ENCODE measurements at places on chromosomes 6 and 20.
A peak's percentile ranks its signal among the peaks of the same experiment; 100 is the strongest.

DNA sequence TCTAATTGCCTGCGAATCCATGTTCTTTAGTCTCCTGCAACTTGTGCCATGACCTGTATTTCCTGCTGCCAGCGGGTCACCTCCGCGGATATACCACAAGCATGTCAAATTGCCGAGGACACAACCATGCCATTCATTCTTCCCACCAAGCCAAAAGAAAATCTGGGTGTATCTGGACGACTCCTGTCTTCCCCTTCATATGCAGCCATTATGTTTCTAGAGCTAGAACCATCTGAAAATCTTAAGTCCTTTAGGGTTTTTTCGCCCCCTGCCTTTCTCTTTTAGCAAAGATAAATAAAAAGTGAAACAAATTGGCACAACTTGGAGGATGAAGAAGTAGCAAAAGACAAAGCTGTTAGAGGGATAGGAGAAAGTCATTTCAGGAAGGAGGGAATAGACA is 242.6 kb downstream of the ARID1B start:
- H3K36me3 ChIP-seq, result no peaks in the 10 kb centered on the region
- H3K4me3 ChIP-seq, result no peak overlapping the region
- DNase-seq, result peak; percentile 18
- no peaks in the 10 kb centered on the region for H3K27me3 ChIP-seq
- H3K27ac ChIP-seq, result peak overlapping the region; percentile 54
- H3K4me1 ChIP-seq, result peaks cover 5% of the 10 kb centered on the region

- no peak overlapping the region for H3K27ac ChIP-seq
- no peaks in the 10 kb centered on the region for H3K4me1 ChIP-seq
- H3K36me3 ChIP-seq, result no peaks in the 10 kb centered on the region
- H3K27me3 ChIP-seq, result no peaks in the 10 kb centered on the region
- no peak overlapping the region for H3K4me3 ChIP-seq
These were observed 904.3 kb upstream of the FLRT3 start for GRCh38 chr20:15241681-15242080.

GRCh38 chr20:17963114-17963897 is 5.3 kb downstream of the SNX5 start:
- no peaks in the 10 kb centered on the region for H3K27me3 ChIP-seq
- H3K4me1 ChIP-seq, result peaks cover 6% of the 10 kb centered on the region
- no peak for DNase-seq
- no peak overlapping the region for H3K4me3 ChIP-seq
- H3K27ac ChIP-seq, result no peak overlapping the region

DNA sequence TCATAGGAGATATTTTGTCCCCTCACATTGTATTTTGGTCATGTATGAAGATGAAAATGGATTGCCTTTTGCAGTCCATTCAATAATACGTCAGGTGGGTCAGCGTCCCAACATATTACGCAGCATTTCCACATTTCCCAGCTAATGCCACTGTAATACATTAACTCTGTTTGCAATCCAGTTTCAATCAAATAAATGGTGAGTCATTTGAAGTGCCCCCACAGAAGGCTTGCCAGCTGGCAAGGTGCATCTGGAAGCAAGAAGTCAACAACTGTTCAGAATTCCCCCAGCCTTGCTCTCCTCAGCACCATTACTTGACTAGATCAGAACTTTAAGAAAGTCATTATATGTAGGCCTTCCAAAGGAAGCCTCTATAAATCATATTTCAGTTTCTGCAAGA is 50.4 kb downstream of the PHACTR1 start:
- H3K27ac ChIP-seq, result no peak overlapping the region
- no peak overlapping the region for H3K4me3 ChIP-seq
- H3K27me3 ChIP-seq, result no peaks in the 10 kb centered on the region
- H3K36me3 ChIP-seq, result no peaks in the 10 kb centered on the region

- H3K27ac ChIP-seq, result no peak overlapping the region
- H3K4me1 ChIP-seq, result no peaks in the 10 kb centered on the region
- H3K27me3 ChIP-seq, result no peaks in the 10 kb centered on the region
- H3K36me3 ChIP-seq, result no peaks in the 10 kb centered on the region
- H3K4me3 ChIP-seq, result no peak overlapping the region
- peak; percentile 72 for DNase-seq
These were observed 68.0 kb upstream of the KCNQ5 start for GRCh38 chr6:72553531-72554511.
